MM.1S (cell line): ENCODE measurements at places on chromosomes 5 and 9.

- DNase-seq: no peak
These were observed 13.6 kb upstream of the FAM240B start for GRCh38 chr9:38733503-38733902.

DNA sequence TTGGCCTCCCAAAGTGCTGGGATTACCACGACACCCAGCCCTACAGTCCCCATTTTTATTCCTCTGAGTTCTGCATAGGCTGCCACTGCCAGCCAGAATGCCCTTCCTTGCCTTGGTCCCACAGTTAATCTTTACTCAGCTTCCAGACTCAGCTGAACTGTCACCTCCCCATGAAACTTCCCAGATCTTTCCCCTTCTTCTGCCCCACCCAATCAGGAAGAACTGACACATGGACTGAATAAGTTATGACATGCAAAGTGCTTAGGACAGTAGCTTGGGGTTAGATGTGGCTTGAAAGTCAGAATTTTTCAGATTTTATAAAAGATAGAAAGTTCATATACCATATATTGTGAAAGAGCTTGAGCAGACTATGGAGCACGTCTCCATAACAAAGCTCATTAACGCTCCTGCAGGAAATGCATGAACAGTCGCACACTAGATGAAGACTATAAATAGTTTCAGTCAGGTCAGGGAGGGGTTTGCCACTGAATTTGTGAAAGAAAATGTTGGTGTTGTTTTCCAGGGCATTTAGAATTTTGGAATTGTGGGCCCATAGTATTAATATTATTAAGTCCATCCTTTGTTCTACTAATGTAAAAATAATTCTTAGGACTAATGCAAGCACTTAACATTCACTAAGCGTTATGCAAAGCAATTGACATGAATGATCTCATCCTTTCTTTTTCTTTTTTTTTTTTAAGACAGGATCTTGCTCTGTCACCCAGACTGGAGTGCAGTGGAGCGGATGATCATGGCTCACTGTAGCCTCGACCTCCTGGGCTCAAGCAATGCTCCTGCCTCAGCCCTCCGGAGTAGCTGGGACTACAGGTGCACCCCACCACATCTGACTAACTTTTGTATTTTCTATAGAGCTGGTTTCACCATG lies 36.1 kb upstream of the DENND1A start:
- DNase-seq: no peak

DNA sequence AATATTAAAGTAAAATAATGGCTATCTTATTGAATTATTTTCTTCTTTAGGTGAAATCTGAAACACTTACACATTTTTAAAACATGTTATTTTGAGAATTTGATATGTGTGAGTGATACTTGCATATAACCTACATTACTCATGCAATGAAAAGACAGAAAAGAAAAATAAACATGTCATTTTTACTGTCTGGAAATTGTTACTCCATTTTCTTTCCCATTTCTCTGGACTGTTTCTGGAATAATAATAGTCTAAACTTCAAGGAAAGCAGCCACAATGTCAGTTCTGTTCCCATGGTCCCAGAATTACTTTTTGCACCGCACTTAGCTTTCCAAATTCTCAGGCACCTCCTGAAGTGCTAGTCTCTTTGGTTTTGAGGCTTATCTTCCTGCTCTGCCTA lies 145.5 kb downstream of the PRR16 start:
- DNase-seq: no peak

- no peak for DNase-seq
These were observed 71.0 kb upstream of the TARS1 start for GRCh38 chr5:33369485-33370465.

DNA sequence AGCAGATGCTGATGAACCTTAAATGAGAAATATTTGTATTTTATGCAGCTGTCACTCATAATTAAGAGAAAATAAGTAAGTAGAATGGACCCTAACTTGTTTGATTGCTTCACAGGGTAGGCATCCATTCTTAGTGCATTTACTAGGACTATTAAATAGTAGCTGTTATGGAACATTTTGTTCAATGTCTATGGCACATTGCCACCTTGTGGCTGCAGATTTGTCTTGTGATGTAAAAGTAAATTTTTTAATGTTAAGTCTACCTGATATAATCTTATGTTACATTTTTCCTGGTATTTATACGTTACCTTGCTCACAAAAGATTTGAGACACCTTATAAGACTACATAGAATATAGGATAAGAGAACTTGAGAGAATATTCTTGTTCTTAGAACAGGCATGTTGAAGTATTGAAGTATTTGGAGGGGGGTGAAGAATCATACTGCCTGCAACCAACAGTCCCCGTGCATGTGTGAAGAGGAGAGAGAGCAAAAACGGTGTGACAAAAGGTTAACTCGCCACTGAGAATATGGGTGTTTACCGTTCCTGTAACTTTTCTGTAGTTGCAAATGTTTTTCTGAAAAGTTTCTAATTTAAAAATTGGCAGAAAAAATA lies 161.1 kb downstream of the MAST4 start:
- DNase-seq: peak; percentile 71

- DNase-seq: peak; percentile 82
These were observed 23.1 kb downstream of the TRIM7 start for GRCh38 chr5:181181650-181182565.

- DNase-seq: no peak
These were observed 370.7 kb downstream of the MTRR start for GRCh38 chr5:8239646-8240045.

DNA sequence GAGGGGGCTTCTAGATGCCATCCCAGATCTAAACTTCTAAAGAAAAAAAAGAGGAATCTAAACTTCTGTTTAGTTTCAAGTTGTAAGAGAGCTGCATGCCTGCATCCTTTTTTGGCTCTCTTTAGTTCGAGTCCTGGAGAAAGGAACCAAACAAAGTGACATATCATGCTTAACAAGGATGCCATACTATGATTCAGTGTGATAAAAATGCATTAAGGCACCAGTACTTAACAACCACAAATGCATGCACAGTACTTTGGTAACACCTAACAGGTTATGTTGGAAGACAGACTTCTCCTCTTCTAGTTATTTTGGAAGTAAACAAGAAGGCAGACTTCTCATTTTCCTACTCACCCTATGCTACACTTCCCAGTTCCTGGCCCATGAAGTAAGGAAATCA lies 27.3 kb downstream of the NME5 start:
- no peak for DNase-seq

- DNase-seq: peak; percentile 32
These were observed 1.5 kb upstream of the SHC3 start for GRCh38 chr9:89179895-89180734.

GRCh38 chr9:504921-505740 lies 290.5 kb downstream of the DOCK8 start:
- DNase-seq: no peak

- DNase-seq: no peak
These were observed 54.7 kb downstream of the SLC38A9 start for GRCh38 chr5:55657443-55657842.

GRCh38 chr5:35804201-35804653 lies 52.5 kb upstream of the IL7R start:
- no peak for DNase-seq

DNA sequence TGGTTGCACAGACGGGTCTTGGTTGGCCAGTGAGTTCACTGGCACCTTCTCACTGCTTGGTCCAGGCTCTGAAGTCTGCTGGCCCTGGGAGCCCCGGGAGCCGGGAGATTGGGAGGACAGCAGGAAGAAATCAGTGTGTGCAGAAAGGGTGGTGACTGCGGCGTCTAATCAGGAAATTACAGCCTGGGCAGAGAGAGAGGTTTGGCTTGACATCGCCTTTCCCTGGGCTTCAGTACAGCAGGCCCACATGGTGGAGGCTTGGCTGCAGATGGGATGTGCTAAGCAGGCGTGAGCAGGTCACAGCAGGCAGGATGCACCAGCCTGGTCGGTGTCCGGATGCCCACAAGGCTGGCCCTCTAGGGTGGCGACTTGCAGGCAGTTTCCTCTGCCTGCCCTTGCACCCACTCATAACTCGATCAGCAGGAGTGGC lies 17.2 kb downstream of the PITX1 start:
- no peak for DNase-seq

GRCh38 chr5:76016258-76016657 lies 66.9 kb upstream of the SV2C start:
- no peak for DNase-seq
